ENCODE measurements at places on chromosomes 16 and 17. TPM values are rescaled to one million over a fixed set of nuclear protein-coding genes. Genes with fewer than 3 reads are reported as not detected.

Gene CACNG1
- polyA plus RNA-seq = 2.4 TPM

Gene MYH10
- 86.0 TPM for polyA plus RNA-seq

Gene NPIPA2
- polyA plus RNA-seq = 6.9 TPM

Gene MYO1C
- polyA plus RNA-seq = 20.8 TPM

Gene ELMO3
- polyA plus RNA-seq = 2.9 TPM
